ENCODE measurements at places on chromosomes 7 and 10.

DNA sequence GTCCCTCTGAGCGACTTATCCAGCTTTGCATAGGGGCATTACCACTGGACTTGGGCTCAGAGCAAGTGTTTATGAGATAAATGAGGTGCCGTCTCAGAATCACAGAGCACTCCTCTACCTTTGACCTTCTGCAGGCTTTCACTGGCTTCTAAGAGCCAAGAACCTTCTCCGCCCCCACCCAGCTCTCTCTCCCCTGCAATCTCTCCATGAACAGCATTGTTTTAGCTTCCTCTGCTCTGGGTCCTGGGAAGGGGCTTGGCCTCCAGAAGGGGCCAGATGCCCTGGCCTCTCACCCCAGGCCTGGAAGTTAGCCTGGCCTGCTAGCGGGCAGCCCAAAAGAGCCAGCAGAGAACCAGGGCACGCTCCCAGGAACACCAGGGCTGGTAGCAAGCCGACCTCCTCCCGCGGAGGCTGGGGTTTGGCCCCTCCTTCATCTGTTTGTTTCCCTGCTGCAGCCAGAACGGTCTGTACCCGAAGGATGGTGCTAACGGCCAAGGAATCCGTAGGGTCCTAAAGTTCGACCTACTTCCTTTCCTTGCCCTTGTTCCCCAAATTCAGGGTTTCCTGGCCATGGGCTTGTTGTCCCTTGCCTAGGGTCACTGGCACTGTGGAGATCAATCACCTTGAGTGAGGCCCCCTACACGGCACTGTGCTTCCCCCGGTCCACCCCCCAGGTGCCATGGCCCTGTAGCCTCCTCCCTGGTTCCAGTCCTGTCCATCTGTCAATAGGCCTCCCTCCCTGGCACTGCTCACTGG, 18.7 kb upstream of the DDIT4 start:
- DNase-seq = no peak

DNA sequence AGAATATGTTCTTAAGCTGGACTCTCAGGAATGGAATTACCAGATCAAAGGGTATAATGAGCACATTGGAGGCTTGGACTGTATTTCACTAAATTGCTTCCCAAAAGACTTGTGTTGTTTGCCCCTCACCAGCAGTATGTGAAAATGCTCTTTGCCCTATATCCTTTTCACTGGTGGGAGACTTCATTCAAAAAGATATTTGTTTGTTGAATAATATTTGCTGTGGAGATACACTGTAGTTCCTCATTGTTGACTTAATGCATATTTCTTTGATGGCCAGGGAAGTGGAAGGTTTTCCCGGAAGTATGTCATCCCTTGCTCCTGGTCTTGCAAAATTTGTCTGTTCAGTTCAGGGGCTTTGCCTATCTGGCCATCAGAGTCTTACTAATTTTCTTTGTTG, 19.4 kb downstream of the GSTO2 start:
- no peak for DNase-seq

DNA sequence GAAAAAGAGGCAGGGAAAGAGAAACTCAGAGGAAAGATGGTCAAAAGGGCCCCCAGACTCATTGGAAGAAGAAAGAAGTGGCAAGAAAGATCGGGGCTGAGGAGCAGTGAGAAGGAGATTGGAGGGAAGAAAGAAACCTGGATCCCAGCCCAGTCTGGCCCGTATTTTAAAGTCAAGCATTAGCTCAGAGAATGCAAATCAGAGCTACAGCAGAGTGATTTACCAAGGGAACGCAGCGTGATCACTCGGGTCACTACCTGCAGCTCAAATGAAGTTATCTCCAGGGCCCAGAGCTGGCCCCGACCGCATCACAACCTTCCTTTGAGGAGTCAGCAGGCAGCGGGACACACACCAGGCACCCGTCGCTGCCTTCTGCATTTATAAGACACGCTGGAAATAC, 72.8 kb downstream of the CARD11 start:
- no peak for DNase-seq

GRCh38 chr10:99297033-99297432, 32.1 kb upstream of the CNNM1 start:
- DNase-seq = no peak

GRCh38 chr10:59688921-59689351, 20.7 kb downstream of the SLC16A9 start:
- no peak for DNase-seq

DNA sequence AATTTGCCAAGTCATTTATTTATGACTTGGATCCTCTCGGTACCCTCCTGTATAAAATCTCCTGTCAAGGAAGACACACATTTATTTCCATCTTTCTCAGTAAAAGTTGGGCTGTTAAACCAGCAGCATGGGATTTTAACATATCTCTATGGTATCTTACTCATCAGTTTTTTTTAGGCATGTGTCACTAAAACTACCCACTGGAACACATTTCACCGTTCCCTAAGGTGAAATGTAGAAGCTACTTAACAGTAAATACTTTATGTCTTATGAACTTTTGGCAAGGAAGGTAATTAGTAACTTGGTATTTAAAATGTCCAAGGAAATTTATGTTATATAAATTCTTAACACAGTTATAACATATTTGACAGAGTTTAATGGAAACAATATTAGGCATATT, 152.5 kb upstream of the HDAC9 start:
- DNase-seq = no peak

DNA sequence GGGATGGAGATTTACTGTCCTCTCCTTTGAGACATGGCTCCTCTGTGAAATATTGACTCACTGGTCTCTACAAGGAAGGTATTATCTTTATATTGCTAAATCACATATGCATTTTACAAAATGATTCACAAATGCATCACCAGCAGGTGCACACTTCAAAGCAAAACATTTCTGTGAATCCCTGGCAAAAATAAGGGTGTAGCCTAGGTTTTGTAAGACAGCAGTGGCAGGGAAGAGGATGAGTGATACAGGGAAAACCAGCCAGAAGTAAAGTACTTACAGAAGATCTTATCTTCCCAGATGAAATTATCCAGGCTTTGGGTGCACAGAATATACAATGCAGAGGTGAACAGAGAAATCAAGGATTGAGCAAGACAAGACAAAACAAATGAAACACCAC, 1094.6 kb downstream of the GATA3 start:
- DNase-seq = no peak

- no peak for DNase-seq
Measured at GRCh38 chr7:143958781-143959180, 4.1 kb downstream of the OR2F1 start.

DNA sequence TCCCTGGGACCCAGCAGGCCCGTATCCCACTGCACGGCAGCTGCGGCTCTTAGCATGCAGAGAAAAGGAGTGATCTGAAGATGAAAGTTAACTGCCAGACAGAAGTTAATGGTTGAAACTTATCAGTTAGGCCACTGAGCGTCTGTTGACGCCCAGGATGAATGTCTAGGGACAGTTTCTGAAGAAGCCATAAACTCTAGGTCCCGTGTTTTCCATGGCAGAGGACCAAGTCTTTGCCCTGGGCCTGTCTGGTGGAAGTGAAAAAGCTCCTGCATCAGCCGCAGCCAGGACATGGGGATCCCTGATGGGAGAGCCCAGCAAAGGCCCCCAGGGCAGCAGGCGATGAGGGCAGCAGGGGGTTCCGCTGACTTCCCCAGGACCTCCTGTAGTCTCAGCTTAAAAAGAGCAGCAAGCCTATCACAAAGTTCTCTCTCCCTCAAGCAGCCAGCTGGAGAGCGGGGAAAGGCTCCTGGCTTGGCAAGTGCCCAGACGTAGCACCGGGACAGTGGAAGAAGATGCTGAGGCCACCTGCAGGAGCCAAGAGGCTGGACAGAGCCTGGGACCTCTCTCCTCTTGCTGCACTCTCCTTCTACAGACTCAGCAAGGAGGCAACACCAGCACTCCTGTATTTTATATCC, 79.6 kb downstream of the TNS3 start:
- no peak for DNase-seq

GRCh38 chr7:1747004-1747801, 77.1 kb downstream of the ELFN1 start:
- DNase-seq = no peak

- DNase-seq = no peak
Measured at GRCh38 chr10:1199897-1200721, 143.9 kb downstream of the WDR37 start.

DNA sequence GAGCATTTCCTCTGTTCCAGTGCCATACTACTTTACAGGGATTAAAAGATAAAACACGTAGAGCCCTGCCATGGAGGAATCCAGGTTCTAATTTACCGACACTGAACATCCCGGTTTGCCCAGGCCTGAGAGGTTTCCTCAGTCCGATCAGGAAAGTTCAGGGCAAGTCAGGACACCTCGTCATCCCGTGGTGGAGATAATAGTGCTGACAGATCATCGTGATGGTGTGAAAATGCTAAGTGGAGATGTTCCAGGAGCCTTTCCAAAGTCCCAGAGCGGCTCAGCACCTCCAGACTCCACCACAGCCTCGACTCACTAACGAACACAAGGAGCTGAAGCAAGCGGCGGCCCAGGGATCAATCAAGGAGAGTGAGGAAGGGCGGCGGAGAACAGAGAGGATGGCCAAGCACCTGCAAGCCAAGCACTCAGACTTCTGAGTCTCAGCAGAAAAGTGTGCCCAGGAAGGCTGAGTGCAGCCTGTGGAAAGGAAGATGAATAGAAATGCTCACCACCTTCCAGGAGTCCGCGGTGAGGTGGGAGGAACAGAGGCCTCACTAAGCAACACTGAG, 103.7 kb upstream of the VWC2 start:
- DNase-seq = no peak

- no peak for DNase-seq
Measured at GRCh38 chr7:155228459-155228845, 69.2 kb upstream of the INSIG1 start.

- DNase-seq = no peak
Measured at GRCh38 chr10:53808677-53809372, 992.2 kb downstream of the PCDH15 start.

GRCh38 chr10:126157189-126157588, 231.1 kb downstream of the ADAM12 start:
- no peak for DNase-seq

- DNase-seq = no peak
Measured at GRCh38 chr10:88881922-88882645, 2.0 kb downstream of the STAMBPL1 start.

GRCh38 chr7:79337717-79338116, 115.8 kb downstream of the MAGI2 start:
- no peak for DNase-seq

GRCh38 chr7:81114633-81115032, 195.8 kb upstream of the SEMA3C start:
- no peak for DNase-seq

GRCh38 chr10:103660364-103661197, 167.1 kb downstream of the NEURL1 start:
- no peak for DNase-seq

DNA sequence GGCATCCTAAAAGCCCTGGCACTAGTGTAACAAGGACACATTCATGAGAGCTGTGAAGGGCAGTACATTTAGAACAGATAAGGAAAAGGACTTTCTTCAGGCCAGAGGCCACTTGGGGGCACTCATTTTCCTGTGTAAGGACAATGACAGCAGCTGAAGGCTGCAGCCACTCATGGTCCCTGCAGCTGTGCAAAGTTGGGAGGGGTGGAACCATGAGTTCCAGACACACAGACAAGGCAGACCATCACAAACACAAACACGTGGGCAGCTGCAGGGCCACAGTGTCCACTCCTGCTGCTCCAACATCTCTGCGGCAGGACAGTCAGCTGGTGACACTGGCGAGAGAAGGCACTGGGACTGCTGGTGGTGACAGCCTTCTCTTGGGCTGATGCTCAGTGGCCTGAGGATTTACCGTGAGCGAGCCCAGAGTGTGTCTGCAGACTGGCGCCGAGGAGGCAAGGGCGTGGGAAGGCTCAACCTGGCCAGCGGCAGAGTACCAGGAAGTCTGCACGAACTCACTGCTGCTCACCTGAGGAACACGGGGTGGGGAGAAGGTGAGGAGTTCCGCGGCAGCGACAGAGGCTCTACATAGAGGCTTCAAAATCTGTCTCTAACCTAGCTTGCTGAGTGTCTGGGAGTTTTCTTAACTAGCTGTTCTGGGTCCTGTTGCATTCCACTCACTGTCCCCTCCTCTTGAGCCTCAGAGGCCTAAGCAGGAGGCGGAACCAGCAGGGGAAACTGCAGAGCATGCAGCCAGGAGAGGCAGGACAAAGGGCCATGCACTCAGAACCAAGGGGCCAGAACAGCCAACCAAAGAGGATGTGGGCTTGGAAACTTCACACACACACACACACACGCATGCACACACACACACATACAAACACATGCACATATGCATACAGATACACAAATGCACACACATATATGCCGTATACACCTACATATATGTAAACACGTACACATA, 76.5 kb upstream of the DDC start:
- no peak for DNase-seq

DNA sequence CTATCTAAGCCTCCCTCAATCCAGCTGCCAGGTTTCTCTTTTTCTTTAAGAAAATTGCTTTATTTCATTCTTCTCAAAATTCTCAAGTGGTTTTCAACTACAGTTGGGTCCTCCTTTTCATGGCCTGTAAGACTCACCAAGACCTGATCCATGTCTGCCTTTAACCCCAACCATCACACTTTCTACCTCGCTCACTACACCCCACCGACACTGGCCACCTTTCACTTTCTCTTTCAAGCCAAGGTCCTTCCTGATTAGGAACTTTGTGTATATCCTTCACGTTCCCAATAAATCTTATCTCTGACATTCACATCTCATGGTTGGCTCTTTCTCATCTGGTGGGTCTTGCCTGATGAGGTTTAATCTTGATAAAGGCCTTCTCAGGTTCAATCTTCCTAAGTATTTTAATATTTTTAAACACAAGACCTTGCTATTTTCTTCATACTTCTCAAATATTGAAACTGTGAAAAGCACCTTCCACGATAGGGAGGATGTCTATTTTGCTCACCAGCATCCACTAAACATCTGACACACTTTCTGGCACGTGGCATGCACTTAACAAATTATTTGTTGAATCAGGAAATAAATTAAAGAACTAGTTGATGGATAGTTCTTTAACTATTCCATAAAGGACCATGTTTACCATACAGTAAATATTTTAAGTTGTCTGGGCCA, 624.8 kb downstream of the GRID1 start:
- DNase-seq = no peak
